ENCODE measurements at places on chromosomes 1 and 21.

DNA sequence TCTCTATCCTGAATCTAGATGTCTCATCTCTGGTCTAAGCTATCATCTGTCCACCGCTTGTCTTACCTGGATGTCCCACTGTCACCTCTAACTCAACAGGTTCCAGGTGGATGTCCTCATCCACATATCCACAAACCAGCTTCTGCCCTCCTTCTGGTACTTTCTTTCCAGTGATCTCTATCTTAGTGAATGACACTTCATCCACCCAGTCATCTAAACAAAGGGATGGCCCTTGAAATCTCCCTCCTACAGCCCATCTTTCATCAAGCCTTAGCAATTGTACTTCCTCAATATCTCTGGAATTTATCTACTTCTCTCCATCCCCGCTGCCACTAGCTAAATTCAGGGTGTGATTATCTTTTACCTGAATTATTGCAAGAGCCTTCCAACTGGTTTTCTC lies 33.9 kb upstream of the SERBP1 start:
- no peak for DNase-seq

DNA sequence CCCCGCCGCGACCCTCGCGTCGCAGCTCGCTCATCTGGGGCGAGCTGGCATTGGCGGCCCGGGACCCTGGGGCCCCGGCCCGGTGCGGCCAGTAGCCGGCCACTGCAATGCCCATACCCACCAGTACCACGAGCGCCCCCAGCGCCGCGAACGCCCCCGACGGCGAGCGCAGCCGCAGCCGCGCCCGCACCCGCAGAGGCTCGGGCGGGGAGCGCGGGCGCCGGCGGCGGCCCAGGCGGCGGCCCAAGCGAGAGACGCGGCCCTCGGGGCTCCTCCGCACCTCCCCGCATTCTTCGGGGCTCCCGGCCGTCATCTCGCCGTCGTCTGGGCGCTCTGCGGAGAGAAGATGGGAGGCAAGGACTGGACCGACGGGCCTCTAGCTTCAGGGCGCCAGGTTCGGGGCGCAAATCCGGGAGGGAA lies 2.2 kb downstream of the TMEM200B start:
- no peak for DNase-seq

GRCh38 chr1:94676686-94677085 lies 135.1 kb upstream of the F3 start:
- no peak for DNase-seq

DNA sequence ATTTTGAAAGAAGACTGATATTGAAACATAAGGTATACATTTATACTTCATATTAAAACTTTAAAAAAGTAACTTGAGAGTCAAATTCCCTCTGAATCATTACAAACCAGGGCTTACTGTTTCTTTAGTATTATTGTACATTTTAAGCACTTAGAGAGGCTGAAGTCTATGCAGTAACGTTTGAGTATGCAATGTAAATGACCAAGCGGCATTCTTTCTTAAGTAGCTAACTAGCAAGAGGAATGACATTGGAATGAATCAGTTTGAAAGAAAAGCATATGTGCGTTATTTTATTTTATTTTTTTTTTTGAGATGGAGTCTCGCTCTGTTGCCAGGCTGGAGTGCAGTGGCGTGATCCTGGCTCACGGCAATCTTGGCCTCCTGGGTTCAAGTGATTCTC lies 24.3 kb downstream of the WNT2B start:
- no peak for DNase-seq

- peak; percentile 64 for DNase-seq
Measured at GRCh38 chr1:24502065-24502708, 449 bp upstream of the RCAN3 start.

GRCh38 chr1:117673405-117673804 lies 67.6 kb downstream of the TENT5C start:
- DNase-seq: no peak
